CD4-positive, alpha-beta T cell treated with Interleukin-2 at 100 ng/mL for 4 hours (primary cell): ENCODE measurements at places on chromosomes 3 and 15.

DNA sequence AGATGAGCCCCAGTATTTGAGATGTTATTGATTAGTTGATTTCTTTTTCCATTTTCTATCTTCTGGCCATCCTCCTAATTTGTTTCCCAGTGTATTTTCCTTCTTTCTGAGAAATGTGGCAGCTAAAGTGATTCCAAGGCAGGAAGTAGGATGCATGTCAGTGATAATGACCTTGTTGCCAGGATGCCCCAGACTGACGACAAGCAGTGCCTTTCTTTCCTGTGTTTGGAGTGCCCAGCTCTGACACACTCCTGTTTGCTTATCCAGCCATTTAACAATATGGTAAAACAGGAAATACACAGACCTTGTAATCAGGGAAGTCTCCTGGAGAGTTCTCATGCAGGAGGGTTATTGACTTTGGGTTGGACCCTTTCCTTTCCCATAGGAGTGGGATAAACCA is 20.4 kb downstream of the TMOD2 start:
- no peak for DNase-seq

- no peak for DNase-seq
Measured at GRCh38 chr3:125025642-125026041, 30.2 kb downstream of the HEG1 start.

- peak; percentile 1 for DNase-seq
Measured at GRCh38 chr3:10017636-10018292, 8.5 kb upstream of the FANCD2 start.

DNA sequence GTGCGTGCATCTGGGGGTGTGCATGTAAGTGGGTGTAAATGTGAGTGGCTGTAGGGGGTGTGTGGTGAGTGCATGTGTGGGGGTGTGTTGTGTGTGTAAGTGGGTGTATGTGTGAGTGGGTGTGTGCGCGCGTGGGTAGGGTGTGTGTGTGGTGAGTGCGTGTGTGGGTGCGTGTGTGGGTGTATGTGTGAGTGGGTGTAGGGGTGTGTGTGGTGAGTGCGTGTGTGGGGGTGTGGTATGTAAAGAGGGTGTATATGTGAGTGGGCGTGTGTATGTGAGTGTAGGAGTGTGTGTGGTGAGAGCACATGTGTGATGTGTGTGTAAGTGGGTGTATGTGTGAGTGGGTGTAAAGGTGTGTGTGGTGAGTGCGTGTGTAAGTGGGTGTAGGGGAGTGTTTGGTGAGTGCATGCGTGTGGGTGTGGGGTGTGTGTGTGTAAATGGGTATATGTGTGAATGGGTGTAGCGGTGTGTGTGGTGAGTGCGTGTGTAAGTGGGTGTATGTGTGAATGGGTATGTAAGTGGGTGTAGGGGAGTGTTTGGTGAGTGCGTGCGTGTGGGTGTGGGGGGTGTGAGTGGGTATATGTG is 916 bp upstream of the CPN2 start:
- DNase-seq: no peak

GRCh38 chr3:172517859-172518466 is 5.3 kb downstream of the TNFSF10 start:
- peak; percentile 83 for DNase-seq

GRCh38 chr3:131812433-131812832 is 222.4 kb downstream of the CPNE4 start:
- no peak for DNase-seq

GRCh38 chr3:152193673-152194267 is 75.0 kb upstream of the MBNL1 start:
- DNase-seq: peak; percentile 87

- DNase-seq: peak; percentile 56
Measured at GRCh38 chr3:69212411-69213160, 90.2 kb upstream of the LMOD3 start.

DNA sequence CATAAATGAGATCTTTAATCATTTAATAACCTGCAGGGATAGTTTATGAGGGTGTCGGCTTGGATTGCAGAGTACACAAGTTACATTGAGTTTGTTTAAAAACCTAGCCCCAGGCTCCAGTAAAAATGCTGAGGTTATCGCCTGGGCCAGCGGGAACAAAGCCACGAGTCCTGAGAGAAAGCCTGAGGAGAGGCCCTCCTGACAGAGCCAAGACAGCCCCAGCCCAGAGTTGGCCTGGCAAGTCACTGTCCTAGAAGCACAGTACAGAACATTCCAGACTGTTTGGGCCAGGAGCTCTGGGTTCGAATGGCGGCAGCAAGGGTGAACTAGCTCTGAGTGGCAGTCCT is 32.4 kb downstream of the SEC61A1 start:
- no peak for DNase-seq

- no peak for DNase-seq
Measured at GRCh38 chr3:177051411-177051810, 145.9 kb downstream of the TBL1XR1 start.

DNA sequence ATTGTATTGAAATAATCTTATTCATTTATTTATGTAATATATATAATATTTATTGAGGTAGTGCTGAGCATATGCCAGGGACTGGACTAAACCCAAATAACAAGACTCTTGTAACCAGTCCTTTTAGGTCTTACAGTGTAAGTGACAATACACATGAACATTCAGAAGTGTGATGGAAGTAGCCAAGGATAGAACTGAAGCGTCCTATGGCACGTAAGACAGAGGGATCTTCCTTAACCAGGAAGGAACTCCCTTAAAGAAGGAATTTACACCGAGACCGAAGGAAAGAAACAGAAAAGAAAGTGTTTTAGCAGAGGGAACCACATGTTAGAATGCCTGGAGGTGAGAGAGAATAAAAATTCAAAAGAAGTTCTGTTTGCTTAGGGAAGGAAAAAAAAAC is 23.6 kb upstream of the CLDN1 start:
- no peak for DNase-seq

- no peak for DNase-seq
Measured at GRCh38 chr3:6825524-6825923, 35.4 kb upstream of the GRM7 start.
